ENCODE measurements at places on chromosomes 5 and 9.
A peak's percentile ranks its signal among the peaks of the same experiment; 100 is the strongest.

GRCh38 chr5:114305402-114306207, 56.3 kb upstream of the KCNN2 start:
- DNase-seq: no peak

DNA sequence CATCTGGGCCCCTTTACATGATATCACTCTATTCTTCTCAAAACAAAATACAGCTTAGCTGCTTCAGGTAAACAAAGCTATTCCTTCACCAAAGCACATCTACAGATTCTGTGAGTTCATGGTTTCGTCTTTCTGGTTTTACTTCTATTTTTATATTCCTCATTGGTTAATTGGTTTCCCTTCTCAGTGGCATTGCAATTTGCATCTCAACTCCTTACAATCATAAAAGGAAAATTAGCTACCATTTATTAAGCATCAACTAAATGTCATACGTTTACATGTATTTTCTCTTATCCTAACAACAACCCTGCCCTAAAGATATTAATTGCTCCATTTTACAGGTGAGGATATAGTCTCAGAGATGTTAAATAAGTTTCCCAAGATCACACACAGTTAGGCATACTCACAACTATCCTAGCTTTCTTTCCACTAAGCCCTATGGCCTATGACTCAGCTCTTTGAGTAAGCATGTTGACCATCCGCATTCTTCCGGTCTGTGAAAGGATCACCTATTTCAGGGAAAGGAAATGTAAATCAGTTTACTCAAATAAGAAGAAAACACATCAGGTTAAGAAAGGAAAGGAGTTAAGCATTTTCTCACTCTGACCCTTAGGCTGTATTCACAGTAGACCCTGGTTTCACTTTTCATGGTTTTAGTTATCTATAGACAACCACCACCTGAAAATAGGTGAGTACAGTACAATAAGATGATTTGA, 146.1 kb downstream of the CAAP1 start:
- DNase-seq: no peak

- no peak for DNase-seq
Measured at GRCh38 chr5:58770136-58770535, 187.3 kb downstream of the RAB3C start.

DNA sequence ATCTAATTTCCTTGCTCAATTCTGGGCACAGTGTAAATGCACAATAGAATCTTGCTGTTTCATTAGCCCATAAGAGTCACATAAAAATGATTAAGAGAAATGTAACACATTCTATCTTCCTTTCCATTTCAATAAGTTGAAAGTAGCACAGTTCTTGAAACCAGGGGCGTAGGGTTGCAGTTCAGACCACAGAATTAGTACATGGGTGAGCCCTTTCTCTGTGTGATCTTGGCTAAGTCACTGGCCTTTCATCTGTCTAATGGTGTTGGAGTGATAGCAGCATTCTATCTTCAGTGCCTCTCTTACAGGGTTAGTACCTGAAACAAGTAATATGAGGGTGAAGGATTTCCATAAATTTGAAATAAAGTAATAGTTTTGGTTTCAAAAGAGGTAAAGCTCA, 445.3 kb upstream of the ZNF462 start:
- no peak for DNase-seq

DNA sequence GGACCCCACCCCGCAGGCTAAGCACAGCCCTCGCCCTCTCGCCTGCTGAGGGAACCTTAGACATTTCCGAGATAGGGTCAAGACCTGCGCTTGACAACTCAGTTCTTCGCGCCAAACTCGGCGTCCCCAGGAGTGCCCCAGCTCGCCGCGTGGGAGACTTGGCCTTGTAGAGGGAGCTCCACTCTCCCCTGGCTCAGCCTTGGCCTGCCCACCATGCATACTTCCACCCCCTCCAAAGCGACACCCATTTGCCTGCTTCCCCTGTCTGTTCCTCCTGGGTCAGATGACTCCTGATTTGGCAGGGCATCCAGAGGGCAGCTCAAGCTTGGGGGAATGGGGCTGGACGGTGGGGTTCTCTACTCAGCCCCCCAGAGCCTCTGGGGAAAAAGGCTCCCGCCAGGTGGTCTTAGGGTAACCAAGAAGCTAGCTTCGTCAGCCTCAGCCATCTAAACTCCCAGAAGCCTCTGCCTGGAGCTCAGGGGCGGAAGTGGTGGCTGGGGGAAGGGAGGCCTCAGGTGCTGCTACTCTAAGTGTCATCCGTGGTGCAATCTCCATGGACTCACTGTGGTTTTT, 560 bp downstream of the DOCK2 start:
- no peak for DNase-seq

GRCh38 chr9:96217754-96218693, 84.0 kb downstream of the HSD17B3 start:
- DNase-seq: peak; percentile 54

All from NCI-H345 (cell line).